HT1080 (cell line): ENCODE measurements at places on chromosomes 11 and 22. TPM values are rescaled to one million over a fixed set of nuclear protein-coding genes. Genes with fewer than 3 reads are reported as not detected.

Gene CHADL
- total RNA-seq: not detected in 2 replicates

Gene HTR3B
- not detected in 2 replicates for total RNA-seq

GRCh38 chr22:24007253-24008021 is 2.2 kb upstream of the GSTT4 start:
- DNase-seq: no peak

DNA sequence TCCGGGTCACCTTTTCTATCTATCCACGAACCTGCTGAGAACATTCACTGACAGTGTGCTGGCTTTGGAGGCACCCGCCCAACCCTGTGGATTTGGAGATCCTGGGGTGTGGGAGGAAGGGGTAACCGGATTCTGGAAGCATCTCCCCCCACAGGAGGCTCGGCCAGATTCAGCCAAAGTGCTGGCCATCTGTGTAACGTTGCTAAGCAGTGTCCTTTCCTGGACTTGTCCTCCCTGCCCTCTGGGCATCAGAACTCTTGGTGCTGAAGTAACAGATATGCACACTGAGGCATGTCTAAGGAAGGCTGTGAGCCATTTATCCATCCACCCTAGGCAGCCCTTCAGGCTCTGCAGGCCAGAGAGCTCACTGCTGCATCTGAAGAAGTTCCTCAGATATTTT is 85.7 kb downstream of the SNX19 start:
- DNase-seq: no peak

DNA sequence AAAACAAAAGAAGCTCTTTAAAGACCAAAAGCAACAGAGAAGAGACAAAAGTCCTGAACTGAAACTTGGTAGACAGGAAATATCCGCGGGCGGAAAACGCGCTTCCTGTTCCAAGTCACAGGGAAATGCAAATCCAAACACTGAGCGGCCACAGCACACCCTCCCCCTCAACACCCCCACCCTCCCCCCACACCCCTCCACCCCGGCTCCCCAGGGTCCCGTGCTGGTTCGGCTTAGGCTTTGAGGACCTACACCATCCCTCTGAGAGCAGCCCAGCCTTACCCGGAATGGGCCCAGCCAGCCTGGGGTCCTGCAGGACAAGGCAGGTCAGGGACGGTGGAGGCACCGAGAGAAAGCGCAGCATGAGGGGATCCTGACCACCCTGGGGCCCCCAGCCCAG is 160.4 kb downstream of the BRD1 start:
- DNase-seq: no peak
